GM12864 (cell line): ENCODE measurements at places on chromosomes 2 and 18.

DNA sequence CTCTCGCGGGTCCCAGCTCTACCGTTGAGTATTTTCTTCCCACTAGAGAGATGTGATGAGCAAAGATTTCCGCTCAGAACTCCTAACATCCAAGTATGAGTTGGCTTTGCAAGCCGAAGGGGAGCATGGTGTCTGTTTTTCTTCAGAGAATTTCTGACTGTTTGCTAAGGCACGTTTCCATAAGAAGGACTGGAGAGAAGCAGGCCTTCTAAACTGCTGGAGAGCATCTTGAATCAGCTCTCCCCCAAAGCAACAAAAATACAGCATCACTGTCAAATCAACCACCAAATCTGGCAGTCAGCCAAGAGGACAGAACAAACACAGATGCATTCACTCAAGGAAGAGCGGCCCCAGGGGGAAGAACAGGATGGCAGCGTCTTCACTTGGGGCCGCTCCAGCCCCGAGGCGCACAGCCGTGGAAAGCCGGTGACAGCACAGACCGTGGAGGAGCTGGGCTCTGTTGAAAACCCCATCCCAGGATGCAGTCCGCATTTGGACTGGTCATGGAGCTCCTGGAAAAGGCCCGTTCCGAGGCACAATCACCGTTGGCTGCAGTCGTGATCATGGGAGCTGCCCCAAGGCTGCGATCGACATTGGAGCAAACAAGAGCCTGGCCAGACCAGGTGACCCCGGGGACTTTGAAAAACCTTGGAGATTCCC is 101.4 kb downstream of the NFATC1 start:
- no peak for DNase-seq

DNA sequence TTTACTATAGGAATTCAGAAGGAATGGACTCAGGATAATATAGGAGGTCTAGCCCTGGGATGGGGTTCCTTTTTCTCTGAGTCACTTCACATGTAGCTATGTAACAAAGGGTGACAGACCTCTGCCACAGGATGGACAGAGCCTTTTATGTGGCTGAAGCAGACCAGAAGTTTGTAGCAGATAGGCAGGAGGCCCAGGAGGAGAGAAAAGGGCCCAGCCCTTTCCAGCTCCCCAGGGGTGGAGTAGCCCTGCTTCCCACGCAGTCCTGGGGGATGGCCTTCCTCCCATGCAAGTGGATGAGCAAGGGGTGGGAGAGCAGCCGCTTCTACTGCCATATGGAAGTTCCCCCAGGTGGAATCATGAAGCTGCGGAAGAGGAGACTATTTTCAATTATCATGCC is 40.3 kb downstream of the ARMC9 start:
- DNase-seq, result no peak

DNA sequence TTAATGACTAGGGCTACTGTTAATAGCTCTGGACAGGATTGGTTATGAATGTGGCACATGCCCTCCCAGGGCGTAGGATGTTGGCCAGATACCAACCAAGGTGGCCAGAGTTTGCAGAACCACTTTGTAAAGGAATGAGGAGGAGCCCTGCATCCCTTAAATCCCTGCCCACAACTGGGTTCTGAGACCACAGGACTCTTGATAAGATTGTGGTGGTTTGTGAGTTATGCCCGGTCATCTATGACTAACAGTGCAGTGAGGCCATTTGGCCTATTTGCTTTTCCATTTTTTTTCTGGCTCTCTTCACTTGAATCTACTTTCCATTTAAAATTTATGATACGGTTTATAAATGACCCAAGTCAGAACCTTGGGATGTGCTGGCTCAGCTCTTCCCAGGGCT is 294.5 kb downstream of the PRKCE start:
- DNase-seq, result no peak

GRCh38 chr2:16452123-16452522 is 213.5 kb downstream of the CYRIA start:
- DNase-seq, result no peak

DNA sequence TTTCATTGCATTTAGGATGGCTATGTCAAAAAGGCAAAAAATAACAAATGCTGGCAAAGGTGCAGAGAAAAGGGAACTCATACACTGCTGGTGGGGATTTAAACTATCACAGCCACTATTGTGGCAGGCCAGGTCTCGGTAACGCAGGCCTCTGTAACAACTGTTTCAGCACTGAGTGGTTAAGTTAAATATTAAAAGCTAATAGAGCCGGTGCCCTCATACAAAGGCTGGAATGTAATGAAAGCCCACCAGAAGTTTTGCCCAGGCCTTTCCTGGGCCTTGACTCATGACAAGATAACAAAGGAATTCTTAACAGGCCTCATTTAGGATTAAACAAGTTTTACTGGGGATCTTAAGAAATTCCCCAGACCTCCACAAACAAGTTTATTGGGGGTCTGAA is 10.7 kb downstream of the MERTK start:
- DNase-seq, result no peak

DNA sequence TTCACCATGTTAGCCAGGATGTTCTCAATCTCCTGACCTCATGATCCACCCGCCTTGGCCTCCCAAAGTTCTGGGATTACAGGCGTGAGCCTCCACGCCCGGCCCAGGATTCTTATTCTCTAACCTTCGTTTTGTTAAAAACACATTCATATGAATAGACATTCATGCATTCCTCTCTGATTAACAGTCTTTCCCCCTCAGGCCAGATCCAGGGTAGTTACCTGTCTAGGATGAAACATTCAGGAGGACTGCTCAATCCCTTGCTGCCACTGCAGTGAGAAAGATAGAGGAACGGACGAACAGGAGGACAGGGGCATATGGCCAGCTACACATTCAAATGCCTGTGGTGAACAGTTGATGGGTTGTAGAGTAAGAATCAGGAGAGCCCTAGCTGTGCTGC is 39.6 kb upstream of the EPC2 start:
- DNase-seq, result no peak
